Gastroesophageal sphincter (tissue), 4 donors: ENCODE measurements at places on chromosomes 7 and 10. TPM values are rescaled to one million over a fixed set of nuclear protein-coding genes. Genes with fewer than 3 reads are reported as not detected.

DNA sequence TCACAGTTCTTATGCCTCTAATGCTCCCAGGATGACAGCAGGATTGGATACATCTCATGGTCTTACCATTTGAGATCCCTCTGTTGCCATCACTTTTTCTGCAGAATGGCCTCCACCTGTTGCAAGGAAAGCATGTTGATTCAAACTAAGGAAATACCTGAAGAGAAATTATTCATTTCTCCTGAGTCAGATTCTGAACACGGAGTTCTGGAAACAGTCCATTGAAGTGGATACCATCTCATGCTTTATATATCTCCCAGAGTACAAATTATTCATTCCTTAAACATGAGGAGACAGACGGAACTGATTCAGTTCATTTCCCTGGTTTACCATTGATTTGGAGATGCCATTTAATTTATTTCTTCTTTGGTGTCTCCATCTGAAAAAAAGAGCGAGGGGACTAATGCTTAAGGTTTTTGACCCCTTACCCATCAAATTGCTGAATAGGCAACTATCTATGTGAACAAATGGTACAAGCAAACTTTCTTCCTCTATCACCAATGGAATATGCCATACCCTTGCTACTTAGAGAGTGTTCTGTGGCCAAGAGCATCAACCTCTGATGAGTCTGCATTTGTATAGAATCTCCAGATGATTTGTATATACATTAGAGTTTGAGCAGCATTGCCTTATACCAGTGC, 305.0 kb upstream of the LRGUK start:
- no peaks in the 10 kb centered on the region for H3K27me3 ChIP-seq
- no peaks in the 10 kb centered on the region for H3K4me1 ChIP-seq
- no peak for ATAC-seq
- peaks cover 29% of the 10 kb centered on the region for H3K36me3 ChIP-seq

- H3K4me3 ChIP-seq = no peak overlapping the region
- H3K36me3 ChIP-seq = no peaks in the 10 kb centered on the region
- H3K4me1 ChIP-seq = peaks cover 38% of the 10 kb centered on the region
- ATAC-seq = no peak
- peak overlapping the region; percentile 75 for H3K27ac ChIP-seq
- H3K27me3 ChIP-seq = no peaks in the 10 kb centered on the region
Observed at GRCh38 chr10:125001313-125002046, 59.6 kb downstream of the ZRANB1 start.

ACSL5 gene
- total RNA-seq = 9.7 TPM

ABCB1 gene
- 18.4 TPM for total RNA-seq

GRCh38 chr7:33091111-33091531, 18.1 kb downstream of the RP9 start:
- no peak overlapping the region for H3K27ac ChIP-seq
- no peaks in the 10 kb centered on the region for H3K27me3 ChIP-seq
- no peak overlapping the region for H3K4me3 ChIP-seq
- H3K4me1 ChIP-seq = no peaks in the 10 kb centered on the region
- ATAC-seq = no peak
- H3K36me3 ChIP-seq = no peaks in the 10 kb centered on the region

DNA sequence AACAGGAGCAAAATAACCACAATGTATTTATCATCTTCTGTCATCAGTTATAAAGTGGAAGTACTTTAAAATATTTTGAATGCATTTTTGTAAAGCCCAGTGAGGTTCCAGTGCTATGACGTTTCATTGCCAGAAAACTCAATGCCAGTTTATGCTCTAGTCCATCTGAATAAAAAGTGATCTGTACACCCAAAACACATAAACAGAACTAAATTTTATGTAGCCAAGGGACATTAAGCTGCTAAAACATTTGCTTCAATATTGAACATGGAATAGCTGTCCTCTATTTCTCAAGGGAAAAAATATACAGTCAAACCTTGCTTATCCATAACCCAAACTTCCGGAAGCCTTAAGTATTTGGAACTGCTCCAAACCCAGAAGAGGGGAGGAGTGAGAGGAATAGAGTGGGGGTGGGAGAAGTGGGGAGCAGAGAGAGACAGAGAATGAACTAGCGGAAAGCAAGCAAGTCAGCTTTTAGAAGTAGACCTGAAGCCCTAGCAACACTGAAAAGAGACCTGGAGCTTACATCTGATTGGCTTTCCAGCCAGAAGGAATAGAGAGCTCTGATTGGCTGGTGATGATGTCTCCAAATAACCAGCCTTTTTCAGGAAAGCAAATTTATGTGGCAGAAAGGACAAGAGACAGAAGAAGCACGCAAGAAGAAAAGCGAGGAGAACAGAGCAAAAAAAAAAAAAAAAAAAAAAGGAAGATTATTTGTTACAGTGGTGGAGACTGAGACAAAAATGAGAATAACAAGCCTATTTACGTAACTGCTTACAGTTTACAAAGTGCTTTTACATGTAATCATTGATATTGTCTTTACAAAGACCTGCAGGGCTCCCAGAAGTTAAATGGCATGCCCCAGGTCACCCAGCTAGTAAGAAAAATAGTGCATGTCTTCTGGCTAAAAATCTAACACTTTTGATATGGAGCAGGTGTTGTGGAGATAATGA, 196.0 kb downstream of the RNLS start:
- H3K27ac ChIP-seq = peak overlapping the region; percentile 44
- no peaks in the 10 kb centered on the region for H3K36me3 ChIP-seq
- ATAC-seq = peak; percentile 88
- H3K4me3 ChIP-seq = peak overlapping the region; percentile 21
- peaks cover 11% of the 10 kb centered on the region for H3K4me1 ChIP-seq
- no peaks in the 10 kb centered on the region for H3K27me3 ChIP-seq

DNA sequence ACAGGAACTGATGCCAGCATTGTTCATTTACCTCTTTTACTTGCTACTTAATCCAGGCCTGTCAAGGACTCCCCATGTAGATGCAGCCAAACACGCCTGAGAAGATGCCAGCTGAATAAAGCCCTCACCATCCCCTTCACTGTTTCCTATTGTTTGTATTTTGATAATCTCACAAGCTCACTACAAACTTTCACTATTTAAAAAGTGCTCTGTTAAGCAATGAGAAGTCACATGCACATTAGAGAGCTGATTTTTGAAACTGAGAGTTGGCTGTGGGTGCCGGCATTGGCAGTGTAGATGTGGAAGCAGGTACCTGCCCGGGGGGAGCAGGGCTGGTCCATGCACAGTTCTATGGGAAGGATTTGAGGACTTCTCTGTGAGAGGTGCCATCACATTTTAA, 169.8 kb upstream of the GRB10 start:
- no peaks in the 10 kb centered on the region for H3K36me3 ChIP-seq
- no peaks in the 10 kb centered on the region for H3K27me3 ChIP-seq
- ATAC-seq = no peak
- H3K27ac ChIP-seq = no peak overlapping the region
- no peak overlapping the region for H3K4me3 ChIP-seq
- H3K4me1 ChIP-seq = no peaks in the 10 kb centered on the region

GRCh38 chr10:96719850-96720421, 378 bp downstream of the PIK3AP1 start:
- H3K36me3 ChIP-seq = no peaks in the 10 kb centered on the region
- H3K27me3 ChIP-seq = peaks cover 42% of the 10 kb centered on the region
- peak overlapping the region; percentile 38 for H3K4me3 ChIP-seq
- peaks cover 18% of the 10 kb centered on the region for H3K4me1 ChIP-seq
- ATAC-seq = peak; percentile 53

LIPN gene
- not detected for total RNA-seq

CHAT gene
- total RNA-seq = 1.6 TPM

DNA sequence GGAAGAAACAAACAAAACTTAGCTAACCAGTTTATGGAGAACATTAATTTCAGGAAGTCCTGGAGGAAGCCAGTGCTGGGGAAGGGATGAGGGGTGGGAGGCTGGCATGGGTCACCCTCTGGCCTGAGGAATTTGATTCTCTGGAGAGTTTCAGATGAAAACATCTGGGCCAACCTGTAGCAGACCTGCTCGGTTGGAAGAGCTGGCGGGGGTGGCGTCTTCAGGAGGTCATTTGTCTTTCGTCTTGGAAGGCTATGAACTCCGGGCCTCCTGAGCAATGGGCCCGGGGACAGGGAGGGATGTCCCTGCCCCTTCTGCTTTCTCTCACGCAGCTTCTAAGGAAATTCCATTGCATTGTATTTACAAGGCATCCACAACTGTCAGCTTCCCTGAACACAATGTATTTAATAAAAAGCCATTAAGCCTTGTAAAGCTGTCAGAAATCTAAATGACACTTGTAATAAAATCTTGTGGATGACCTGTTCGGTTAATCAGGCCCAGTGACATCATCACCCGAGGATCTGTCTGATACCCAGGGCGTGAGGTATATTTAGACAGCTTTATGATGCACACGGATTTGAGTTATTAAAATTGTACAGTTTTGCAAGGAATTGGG, 250.5 kb downstream of the RAB11FIP2 start:
- H3K4me3 ChIP-seq = no peak overlapping the region
- H3K36me3 ChIP-seq = no peaks in the 10 kb centered on the region
- no peak overlapping the region for H3K27ac ChIP-seq
- no peak for ATAC-seq
